ENCODE measurements at places on chromosomes 13 and 19.

DNA sequence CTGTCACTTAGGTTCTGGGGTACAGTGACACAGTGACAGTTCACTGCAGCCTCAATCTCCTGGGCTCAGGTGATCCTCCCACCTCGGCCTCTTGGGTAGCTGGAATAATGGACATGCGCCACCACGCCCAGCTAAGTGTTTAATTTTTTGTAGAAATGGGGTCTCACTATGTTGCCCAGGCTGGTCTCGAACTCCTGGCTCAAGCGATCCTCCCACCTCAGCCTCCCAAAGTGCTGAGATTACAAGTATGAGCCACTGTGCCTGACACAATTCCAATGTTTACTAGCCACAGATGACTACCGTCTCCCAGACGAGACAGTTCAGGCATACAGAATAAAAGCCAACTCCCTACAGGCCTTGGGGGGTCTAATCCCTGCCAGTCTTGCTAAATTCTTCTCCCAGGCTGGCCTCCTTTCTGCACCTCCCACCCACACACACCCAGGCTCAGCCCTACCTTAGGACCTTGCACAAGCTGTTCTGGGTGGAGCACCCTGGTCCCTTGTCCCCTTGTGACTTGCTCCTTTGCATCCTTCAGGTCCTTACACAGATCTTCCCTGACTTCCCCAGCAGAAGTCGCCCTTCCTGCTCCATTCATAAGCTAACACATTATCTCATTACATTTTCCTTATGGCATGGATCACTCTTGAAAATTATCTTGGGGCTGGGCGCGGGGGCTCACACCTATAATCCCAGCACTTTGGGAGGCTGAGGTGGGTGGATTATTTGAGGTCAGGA, 106.4 kb downstream of the INSR start:
- no peak for DNase-seq

- no peak for DNase-seq
These were observed 4.0 kb downstream of the KLF16 start for GRCh38 chr19:1859331-1859781.

DNA sequence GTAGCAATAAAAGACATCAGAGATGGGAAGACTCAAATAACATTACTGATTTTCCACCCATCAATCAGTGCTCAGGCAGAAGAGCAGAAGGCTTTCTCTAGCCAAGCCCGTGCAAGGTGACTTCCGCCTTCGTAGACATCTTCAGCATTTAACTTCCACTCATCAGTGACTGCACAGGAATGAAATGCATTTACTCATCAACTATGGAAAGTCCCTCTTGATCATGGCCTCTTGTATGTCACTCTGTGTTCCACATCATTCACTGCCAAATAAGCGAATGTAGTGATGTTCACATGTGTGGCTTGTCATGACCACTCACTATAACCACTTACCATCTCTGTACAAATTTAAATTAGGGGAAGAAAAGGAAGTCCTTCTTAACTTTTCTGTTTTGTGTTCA, 49.4 kb downstream of the SACS start:
- DNase-seq = no peak

DNA sequence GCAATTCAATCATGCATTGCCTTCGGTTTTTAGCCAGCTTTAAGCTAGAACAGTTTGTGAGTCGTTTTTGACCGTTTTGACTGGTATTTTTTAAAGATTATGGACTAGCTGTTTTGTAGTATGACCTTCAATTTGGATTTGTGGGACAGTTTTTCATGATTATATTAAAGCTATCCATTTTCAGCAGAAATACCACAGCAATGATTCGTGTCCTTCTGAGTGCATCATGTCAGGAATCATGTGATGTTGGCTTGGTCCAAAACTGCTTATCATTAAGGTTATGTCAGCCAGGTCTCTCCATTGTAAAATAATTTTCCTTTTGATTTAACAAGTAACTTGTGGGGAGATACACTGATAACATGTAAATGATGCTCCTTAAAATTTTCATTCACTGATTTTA, 229.0 kb downstream of the POSTN start:
- no peak for DNase-seq

DNA sequence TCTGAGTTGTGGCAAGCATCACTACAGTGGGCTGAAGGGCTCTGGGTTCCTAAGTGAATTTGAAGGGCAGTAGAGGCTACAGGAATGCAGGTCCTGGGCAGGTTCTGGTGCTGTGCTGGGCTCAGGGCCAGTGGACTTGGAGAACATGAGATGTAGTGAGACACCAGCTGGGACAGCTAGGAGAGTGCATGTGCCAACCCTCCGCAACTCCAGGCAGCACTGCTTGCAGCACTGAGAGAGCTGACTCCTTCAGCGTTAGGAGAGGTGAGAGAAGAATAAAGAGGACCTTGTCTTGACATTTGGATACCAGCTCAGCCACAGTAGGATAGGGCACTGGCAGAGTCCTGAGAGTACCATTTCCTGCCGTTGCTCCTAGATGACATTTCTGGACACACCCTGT, 739.9 kb upstream of the PRR20A start:
- no peak for DNase-seq

DNA sequence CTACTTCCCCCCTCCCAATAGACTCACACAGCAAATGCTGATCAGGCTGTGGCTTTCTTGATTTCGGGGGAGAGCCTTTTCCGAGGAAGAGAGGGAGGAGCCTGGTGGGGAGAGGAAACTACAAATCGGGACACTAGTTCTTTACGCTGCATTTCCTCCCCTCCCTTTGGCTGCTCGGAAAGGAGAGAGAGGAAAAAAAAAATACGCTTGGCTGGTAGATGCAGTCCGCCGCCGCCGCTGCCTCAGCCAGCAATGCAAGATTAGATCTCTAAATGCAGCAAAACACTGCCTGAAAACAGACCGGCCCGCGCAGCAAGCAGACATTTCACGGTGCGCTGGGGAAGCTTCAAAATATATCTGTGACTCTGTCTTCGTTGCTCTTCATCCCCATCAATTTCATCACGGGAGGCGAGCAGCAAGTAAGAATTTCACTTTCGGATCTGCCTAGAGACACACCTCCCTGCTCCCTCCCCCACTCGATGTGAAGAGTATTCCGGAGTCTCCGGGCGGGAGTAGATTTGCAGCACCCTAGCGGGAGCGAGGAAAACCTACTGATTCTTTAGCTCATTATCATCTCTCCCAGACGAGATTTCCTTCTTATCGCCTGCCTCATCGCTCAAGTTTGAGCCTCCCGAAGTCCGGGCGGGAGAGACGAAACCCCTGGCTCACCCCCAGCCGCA, at the start of gene PCDH17:
Gene PCDH17 (plus strand): TSS at position 149 of the 680 bp plus-strand sequence. CDS start 803 bp downstream, outside the sequence.
- DNase-seq = no peak

GRCh38 chr13:99830931-99831330, 140.6 kb downstream of the ZIC5 start:
- DNase-seq = no peak

DNA sequence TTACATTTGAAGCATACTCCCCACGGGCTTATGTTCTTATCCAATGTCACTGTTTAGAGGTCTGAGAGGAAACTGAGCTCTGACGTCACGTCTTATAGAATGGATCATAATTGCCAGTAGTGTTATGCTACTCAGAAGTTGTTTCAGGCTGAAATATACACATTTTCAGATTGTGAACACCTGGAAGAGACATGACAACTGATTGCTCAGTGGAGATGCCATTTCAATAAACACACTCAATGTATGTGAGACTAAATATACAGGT, 17.3 kb downstream of the FLT1 start:
- no peak for DNase-seq

GRCh38 chr19:1675633-1676350, 23.4 kb upstream of the TCF3 start:
- no peak for DNase-seq
